ENCODE measurements at places on chromosomes 7 and 10.

DNA sequence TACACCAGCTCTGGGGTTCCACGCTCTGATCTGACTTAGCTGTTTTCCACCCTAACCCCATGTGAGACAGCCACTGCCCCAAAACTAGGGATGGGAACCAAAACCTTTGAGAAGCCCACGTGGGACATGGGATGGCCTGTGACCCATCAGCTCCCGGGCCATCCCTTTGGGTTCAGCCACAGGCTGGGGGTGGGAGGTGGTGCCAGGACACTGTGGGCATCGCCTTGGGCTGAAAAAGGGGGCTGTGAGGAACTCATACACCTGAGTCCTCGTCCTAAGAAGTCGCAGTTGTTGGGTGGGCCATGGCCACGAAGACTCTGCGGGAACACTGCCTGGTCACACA, 379.1 kb downstream of the DNAJB6 start:
- no peak for DNase-seq

DNA sequence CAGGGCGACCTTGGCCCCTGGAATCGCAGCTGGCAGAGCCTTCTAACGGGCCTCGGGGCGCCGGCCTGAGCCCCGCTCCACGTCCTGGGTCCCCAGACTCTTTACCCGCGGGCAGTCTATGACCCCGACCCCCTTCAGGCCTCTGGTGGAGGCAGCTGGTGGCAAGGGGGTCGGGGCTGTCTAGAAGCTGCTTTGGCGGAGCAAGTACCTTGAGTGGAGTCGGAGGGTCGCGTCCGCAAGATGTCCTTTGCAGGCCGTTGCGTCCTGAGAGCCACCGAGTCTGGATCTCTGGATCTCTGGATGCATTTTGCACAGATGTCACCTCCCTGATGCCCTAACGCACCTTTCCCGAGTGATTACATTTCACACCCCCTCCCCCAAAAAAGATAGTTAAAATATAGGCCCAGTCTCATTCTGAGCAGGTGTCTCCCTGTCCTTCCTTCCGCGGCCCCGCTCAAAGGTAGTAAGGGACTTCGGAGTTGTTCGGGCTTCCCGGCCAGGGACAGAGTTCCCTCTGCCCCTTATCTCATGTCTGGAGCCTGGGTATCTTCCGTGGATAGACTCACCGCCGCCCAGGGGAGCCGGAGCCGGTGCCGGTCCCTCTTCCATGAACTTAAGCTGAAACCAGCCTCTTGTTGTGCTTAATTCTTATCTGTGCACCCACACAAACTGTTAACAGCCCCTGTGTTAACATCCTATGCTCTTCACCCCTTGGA, 457 bp downstream of the ACADSB start:
- no peak for DNase-seq

GRCh38 chr7:36051501-36051900, 101.6 kb upstream of the EEPD1 start:
- DNase-seq, result no peak

DNA sequence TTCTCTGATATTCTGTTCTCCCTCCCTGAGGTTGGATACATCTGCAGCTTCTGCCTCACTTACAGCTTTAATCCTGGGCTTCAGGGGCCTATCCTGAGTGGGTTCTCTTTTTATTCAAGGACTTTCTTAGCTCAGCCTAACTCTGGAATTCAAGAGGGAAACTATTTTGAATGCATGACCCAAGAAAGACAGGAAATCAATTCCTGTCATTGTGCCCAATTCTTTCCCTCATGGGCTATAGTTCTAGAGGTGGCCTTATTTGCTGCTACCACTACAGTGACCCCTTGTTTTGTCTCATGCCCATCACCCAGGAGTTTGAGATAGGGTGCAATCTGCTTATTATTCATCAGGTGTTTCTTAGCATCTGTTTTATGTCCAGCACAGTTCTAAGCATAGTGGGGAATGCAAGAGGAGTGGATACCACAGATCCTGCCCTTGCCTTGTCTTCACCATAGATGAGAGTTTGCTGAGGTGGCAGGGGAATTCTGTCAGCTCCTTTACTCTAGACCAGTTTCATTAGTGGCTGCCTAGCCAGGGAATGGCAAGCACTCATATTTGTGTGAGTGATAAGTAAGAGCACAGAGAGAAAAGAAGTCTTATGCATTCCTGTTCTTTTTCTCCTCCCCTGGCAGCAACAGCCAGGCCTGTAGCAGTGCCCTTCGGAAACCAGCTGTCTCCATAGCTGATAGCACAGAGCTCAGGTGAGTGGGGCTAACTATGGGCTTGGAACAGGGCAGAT, 19.4 kb downstream of the STRIP2 start:
- no peak for DNase-seq

DNA sequence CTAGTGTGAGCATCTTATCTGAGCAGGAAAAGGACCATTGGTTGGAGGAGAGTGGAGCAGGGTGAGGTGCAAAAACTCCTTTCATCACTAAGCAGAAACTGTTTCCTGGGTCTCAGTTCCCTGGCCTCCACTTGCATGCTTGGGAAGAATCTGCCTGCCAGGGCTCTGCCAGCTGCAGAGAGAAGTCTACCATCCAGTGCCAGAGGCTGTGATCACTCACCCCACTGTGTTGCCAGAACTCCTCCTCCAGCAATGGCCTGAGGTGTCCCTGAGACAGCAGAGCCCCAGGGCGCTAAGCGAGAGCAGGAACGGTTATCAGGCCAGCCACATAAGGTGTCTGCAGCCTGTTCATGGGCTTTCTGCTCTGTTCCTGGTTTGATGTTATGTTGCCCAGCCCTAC, 991.4 kb downstream of the CCSER2 start:
- no peak for DNase-seq

GRCh38 chr7:918441-919113, 35.9 kb downstream of the ADAP1 start:
- DNase-seq, result no peak

DNA sequence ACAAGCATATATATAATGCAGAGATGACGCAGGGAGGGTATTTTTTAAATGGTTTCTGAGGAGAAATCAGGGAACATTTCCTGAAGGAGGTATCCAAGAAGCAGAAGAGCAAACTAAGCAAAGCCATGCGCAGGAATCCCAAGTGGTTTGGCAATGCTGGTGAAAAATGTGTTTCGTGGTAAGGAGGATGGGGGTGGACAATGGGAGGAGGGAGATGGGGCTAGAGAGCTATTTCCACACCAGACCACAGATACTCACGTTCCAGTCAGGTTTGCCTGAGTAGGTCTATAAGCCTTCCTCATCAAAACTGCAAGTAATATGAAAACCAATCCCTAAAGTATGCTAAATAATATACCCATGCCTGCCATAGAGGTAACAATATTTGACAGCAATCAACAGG, 223.7 kb upstream of the MKLN1 start:
- DNase-seq, result no peak

- no peak for DNase-seq
These were observed 3.9 kb downstream of the FAM241B start for GRCh38 chr10:69633673-69634635.

GRCh38 chr10:77925410-77925794, 1.2 kb downstream of the DLG5 start:
- DNase-seq, result no peak

- DNase-seq, result no peak
These were observed 78.3 kb upstream of the NRP1 start for GRCh38 chr10:33412653-33413361.

DNA sequence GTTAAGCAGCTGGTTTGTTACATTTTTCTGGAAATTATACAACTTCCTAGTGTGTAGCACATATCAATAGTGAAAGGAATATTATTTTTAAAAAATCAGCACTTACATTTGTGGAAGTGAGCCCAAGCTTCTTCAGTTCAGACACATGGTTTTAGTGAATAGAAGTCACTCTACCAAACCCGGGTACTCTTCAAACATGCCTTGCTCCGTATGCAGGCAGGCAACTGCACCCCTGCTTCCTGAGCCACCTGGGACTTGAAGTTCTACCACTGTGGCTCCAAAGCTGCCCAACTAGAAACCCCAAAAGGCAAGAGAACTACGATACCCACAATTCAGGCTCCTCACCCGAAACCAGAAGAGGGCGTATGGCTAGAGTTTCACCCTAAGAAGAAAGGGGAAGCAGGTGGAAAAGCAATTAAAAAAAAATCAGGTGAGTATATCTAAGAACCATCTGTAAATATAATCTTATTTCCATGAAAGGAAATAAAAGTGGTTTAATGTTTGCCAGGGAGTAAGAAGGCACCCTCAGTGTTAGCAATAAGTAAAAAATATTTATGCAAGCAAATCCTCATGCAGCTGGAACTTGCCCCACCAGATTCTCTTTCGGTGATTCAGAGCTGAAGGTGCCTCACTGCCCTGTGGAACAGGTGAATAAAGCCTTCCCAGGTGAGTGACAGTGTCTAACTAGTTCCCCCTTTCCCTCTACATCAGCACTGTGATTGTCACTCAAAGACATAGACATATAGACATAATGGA, at the start of gene MACC1:
TSS of gene MACC1 (minus strand) at position 192 of the 756 bp plus-strand sequence. CDS start 55,522 bp downstream, outside the sequence.
- DNase-seq, result no peak

GRCh38 chr7:130988443-130988842, 254.4 kb upstream of the KLF14 start:
- DNase-seq, result no peak

- no peak for DNase-seq
These were observed 55.4 kb upstream of the KIF5B start for GRCh38 chr10:32111585-32111984.

GRCh38 chr7:2403014-2403717, at the start of gene CHST12:
Gene CHST12, plus strand, starts transcription at chr7:2403611. Its CDS starts 29,029 bp downstream, at chr7:2432640.
- peak; percentile 88 for DNase-seq

DNA sequence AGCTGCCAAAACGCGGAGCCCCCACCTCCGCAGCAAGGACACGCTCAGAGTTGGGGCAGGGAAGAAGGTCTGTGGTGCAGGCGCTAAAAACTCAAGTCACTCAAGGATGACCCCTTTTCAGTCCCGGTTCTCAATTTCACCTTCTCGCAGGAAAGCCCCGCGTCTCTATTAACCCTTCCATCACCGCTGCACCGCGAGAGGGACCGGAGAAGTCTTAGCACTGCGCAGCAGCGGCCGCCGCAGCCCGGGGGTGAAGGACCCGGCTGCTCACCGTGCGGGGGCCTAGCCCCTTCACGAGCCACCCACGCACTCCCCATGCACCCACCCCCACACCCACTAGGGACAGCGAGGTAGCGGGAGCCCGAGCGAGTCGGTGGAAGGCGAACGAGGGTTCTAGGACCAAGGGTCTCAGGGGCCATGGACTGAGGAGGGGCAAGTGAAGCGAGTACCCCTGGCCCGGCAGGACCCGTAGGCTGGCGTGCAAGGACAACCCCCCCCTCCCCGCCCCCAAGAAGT, 162.9 kb downstream of the SH3PXD2A start:
- DNase-seq, result no peak

DNA sequence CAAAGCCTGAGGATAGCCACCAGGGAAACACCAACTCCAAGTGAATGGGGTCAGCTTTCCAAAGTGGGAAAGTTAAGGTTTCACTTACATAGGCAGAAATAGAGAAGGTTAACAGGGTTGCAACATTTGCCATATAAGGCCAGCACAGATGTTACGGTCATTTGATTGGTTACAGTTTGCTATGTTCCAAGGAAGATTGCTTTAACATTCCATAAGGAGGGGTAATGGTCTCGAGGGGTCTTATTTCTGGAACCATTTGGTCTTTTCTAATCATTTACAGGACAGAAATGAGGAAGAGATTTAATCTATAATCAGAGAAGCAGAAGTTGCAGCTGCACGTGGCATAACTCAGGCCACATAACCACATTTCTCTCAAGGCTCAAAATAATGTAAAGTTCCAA, 679.4 kb upstream of the C7orf33 start:
- no peak for DNase-seq

DNA sequence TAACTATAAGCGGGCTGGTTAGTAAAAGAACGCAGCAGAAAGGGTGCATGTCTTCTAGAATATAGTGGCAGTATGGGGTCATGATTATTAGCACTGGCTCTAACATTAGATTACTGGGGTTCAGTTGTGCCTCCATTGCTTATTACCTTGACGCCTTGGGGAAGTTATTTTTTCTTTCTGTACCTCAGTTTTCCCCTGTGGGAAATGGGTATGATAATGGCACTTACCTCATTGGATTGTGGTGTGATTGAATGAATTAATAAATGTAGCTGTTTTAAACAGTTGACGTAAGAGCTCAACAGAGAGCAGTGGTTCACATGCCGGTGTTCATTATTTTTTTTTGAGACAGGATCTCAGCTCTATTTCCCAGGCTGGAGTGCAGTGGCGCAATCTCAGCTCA, 116.5 kb downstream of the LRRC4 start:
- no peak for DNase-seq

DNA sequence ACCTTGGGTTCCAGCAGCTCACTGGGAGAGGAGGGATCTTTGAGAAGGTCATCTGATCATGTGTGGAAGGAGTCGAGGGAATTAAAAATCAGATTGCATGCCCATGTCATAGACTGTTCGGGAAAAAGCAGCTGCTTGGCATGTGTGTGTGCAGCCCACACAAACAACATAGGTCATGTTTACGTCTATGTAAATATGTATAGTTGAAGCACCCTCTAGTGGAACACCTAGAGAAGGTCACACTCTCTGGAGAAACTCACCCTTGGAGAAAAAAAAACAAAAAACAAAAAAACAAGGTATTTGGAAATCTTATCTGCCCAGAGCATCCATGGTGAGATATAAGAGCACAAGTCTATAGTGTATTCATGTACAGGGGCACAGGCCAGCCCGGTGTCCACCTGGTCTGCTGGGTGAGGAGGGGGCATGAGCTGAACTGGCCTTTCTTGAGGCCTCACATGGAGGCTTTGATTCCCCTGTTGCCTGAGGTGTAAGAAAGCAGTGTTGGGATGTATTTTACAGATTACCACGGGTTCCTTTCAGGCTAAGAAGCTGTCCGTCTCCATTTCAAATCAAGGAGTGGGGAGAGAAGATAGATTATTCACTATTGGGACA, 98.0 kb downstream of the NPY start:
- DNase-seq, result no peak

DNA sequence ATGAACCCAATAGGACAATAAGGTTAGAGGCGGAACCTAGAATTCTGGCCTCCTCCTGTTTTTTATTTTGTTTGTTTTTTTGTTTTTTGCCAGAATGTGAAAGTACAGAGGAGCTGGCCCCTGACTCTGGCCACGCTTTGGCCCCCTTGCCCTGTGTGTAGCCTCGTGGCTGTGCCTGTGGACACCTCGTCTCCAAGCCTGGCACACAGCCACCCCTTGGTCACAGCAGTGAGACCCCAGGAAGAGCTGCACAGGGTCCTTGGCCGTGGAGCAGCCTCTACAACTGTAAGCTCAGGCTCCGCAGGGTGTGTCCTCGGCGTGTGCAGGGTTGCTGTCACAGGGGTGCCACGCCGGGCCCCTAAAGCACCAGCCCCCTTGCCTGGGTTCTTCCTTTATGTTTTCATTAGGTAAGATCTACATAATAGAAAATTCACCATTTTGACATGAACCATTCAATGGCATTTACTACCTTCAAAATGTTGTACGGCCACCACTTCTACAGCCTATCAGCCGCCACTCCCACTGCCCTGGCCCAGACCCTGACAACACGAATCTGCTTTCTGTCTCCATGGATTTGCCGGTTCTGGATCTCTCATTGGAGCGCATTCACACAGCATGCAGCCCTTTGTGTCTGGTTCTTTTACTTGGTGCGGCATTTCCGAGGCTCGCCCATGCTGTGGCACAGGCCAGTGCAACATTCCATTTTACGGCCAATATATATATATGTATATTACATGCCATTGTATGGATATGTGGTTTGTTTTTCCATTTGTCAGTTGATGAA, 51.0 kb downstream of the AMZ1 start:
- DNase-seq, result no peak
